ENCODE measurements at places on chromosomes 2 and 18.

- DNase-seq, result no peak
These were observed 219.3 kb downstream of the AGAP1 start for GRCh38 chr2:235713189-235713588.

GRCh38 chr2:239272626-239273025, 128.2 kb downstream of the HDAC4 start:
- DNase-seq, result no peak

DNA sequence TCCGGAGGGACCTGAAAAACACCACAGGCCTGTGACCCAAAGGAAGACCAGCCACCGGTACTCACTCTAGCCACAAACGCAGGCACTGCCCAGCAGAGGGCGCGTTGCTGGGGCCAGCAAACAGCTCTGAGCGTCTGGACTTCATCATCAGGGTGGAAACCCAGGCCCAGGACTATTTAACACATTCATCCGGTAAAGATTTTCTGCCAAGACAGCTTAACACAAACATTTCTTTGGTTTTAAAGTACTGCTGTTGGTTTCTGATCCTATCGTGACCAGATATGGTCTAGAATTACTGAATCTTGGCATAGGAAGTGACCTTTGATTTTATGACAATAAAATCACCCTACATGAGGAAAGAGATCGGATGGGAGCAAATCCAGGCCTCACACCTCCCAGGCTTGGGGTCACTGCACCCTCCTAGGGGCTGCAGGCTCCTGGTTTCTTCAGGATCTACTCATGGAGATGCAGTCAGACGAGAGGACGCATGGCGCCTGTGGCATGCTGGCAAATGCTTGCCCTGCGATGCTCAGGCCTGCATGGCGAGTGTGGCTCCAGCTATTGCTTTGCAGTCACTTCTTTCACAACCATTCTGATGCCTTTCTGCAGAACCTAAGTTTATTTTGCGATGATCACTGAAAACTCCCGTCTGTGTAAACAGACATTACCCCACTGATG, 130.4 kb downstream of the COL4A4 start:
- peak; percentile 16 for DNase-seq

DNA sequence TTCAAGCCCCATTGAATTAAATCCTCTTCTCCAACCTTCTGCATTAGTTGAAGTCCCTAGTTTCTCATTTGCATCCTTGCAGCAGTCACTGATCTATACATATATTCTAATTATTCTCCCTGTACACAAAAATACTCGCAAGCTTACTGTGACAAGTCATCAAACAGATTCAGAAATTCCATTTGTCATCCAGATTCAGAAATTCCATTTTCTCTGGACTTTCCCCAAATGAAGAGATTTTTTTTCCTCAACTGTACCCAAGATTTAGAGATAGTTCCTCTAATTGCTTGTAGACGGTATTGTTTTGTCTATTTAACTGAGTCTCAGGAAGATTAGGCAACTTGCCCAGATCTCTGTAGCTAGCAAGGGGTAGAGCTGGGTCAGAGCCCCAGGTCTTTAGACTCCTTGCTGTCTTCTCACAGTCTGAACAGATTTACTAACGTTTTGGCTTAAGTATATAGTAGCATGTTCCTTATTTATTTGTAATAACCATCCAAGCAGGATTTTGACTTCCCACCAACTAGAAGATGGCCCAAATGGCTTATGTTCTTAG, 34.2 kb downstream of the RAB12 start:
- DNase-seq, result no peak

GRCh38 chr2:62238236-62238635, 42.3 kb downstream of the B3GNT2 start:
- no peak for DNase-seq

DNA sequence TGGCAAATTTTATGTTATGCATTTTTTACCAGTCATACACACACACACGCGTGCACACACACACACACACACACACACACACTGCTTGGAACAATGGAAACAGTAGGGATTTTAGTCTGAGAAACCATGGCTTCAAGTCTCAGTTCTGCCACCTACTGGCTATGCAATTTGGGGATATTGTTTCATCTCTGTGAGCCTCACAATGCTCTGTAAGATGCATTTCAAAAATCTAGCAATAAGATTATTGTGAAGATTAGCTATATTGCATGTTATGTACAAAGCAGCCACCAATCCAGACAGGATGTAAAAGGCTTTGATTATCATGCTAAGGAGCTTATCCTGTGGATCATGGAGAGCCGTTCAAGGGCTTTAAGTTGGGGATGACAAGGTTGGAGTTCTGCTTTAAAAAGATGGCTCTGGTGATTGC, 401.4 kb downstream of the NBAS start:
- DNase-seq, result peak; percentile 58

DNA sequence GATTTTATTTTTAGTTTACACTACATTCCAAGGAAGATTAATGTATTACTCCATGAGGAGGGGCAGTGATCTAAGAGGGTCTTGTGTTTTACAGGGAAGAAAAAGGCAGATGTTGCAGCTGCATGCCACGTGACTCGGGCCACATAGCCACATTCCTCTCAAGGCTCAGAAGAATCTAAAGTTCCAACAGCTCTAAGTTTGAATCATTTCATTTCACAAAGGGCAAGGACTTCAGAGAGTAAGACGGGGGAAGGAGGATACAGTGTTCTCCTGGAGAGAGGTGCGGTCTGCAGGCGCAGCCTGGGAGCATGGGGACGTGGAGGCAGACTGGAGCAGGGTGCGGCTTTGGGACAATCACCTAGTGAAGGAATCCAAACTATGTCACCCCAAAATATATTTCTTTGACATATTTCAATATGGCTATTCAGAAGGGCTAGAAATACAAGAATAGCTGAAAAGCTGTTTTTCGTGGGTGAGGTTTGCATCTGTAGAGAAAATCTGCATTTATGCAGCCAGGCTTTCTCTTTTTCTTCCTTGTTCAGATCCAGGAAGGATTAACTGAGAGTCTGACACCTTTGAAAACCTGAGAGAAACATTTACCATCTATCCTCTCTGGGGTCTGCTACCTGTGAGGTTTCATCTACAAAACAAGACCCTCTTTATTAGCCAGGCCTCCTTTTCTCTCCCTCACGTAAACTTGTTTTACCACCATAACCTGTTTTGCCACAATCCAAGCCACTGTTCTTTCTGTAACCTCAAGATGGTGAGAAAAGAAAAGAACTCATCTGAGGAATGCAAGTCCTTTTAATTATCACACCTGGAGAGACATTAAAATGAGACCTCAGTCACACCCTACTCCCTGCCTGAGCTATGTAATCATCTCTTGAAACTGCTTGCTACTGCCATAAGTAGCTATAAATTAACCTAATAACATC, 165.1 kb upstream of the NDUFV2 start:
- DNase-seq, result peak; percentile 67

- no peak for DNase-seq
These were observed 255.9 kb upstream of the CXCR4 start for GRCh38 chr2:136373841-136374240.

GRCh38 chr2:38581193-38582147, 21.3 kb downstream of the HNRNPLL start:
- DNase-seq, result peak; percentile 66

DNA sequence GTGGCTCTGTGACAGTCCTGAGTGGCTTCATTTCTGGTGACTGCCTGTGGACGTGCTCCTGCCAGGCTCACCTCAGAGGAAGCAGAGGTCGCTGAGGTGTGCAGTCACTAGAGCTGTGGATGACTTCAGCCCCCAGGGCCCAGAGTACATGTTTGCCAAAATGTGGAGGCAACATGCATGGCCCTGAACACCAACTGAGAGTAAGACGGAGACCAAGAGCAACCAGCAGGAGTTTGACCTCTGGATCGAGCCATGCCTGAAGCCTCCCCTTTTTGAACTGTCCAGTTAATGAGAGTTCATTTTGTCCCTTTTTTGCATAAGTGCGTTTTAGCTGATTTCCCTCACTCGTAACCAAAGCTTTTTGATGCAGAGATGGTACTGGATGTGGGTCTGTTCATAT, 184.9 kb downstream of the RTP5 start:
- no peak for DNase-seq

DNA sequence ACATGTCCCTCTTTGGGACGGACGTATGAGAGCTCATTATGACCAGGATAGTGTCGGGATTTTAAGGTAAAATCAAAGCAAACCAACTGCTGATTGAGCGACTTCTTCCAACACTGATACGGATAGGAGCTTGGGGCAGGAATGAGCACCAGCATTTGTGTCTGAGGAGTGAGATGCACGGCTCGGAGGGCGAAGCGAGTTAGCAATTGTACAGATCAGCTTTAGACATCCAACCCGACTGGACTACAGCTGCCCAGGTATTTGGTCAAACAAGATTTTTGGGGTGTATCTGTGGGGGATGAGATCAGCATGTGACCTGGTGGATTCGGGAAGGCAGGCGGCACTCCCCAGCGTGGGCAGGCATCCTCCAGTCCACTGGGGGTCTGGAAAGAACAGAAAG, 76.1 kb downstream of the NDUFA10 start:
- no peak for DNase-seq

GRCh38 chr2:6835467-6835866, 30.2 kb downstream of the CMPK2 start:
- DNase-seq, result no peak

- DNase-seq, result peak; percentile 89
These were observed 14.1 kb upstream of the PMAIP1 start for GRCh38 chr18:59885579-59886163.

- DNase-seq, result no peak
These were observed 87.0 kb upstream of the RTN4 start for GRCh38 chr2:55137024-55137958.

GRCh38 chr2:62719757-62720156, 14.2 kb downstream of the EHBP1 start:
- DNase-seq, result no peak

DNA sequence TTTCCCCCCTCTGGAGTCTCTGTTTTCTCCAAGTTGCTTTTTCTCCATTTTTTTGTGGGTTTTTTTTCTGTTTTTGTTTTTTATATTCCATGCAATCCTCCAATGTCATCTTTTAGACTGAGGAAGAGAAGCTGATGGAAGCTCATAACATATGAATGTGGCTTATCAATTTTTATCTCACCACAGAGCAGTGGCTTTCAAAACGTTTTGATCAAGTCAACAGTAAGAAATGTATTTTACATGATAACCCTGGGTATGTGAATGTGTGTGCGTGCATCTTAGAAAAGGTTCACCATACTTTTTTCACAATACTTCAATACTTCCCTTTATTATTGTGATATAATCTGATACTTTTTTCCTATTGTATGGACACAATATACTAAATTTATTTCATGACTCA, 64.6 kb upstream of the CDCA7 start:
- DNase-seq, result peak; percentile 34

DNA sequence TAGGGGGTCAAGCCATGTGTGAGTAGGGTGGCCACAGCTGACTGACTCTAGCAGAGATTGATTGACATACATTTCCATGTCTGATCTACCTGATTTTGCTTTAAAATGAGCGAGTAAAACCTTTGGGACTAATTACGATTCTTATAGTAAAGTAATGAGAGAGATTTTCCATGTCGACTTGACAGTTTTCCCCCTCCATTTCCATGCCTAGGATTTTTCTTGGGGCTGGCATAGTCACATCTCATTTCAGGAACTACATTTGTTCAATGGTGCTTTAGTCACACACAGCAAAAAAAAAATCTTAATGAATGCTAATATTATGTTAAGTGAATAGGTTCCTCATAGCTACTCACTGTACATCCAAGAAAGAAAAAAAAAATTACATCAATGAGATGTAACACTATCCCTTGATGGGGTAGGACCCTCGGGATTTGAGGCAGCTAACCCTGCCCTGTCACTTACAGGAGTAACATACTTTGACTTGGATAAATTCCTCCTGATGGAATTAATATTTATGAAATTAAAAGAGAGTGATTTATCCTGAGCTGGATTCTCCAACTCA, 690.9 kb downstream of the TDRD15 start:
- DNase-seq, result no peak
